T-cell (primary cell): ENCODE measurements at places on chromosomes 3 and 15. TPM values are rescaled to one million over a fixed set of nuclear protein-coding genes. Genes with fewer than 3 reads are reported as not detected.

DNA sequence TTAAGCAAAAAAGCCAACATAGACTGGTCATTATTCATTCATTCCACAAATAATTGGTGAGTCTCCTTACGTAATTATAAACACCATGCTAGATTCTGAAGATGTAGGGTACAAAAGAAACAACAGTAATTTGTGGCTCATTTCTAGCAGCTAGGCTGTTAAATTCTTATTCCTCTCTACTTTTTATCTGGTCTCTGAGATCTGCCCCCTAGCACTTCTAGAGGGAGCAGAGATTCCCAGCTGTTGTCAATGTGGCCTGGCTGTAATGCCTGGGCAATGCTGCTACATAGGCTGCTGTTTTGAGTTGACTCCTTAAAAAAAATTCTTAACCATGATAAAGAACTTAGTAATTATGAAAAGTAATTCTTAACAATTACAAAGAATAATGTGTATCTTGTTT, 434.9 kb upstream of the THRB start:
- no peaks in the 10 kb centered on the region for H3K4me1 ChIP-seq
- H3K27ac ChIP-seq: no peak overlapping the region
- H3K27me3 ChIP-seq: no peaks in the 10 kb centered on the region
- no peaks in the 10 kb centered on the region for H3K36me3 ChIP-seq

DNA sequence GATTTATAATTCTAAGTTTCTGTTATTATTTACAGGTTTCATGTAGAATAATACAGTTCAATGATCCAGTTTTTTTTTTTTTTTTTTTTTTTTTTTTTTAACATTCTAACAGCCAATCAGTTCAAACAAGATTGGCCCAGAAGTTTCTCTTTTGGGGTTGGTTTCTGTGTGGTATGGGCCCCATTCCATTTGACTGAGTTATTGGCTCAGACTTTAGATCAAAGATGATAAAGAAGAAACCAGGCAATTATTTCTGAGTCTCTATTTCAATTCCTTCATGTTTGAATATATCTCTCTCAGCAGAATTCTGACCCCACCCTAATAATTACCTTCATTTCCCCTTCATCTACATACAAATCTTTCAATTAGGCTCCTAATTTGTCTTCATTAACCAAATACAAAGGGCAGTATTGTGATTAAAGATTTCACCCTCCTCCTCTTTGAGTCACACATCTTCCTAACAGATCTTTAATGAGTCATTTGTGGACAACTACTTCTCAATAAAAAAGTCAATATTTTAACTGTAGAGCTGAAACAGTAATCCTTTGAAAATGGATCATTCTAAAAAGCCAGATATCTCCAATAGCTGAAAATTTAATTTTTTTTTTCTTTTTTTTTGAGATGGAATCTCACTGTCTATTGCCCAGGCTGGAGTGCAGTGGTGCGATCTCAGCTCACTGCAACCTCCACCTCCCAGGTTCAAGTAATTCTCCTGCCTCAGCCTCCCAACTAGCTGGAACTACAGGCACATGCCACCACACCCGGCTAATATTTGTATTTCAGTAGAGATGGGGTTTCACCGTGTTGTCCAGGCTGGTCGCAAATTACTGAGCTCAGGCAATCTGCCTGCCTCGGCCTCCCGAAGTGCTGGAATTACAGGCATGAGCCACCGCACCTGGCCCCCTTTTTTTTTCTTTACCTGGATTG, 878.8 kb downstream of the NAALADL2 start:
- no peak overlapping the region for H3K27ac ChIP-seq
- H3K27me3 ChIP-seq: no peaks in the 10 kb centered on the region
- H3K36me3 ChIP-seq: no peaks in the 10 kb centered on the region
- no peaks in the 10 kb centered on the region for H3K4me1 ChIP-seq
- DNase-seq: no peak

GRCh38 chr3:145842294-145842902, 318.6 kb downstream of the PLOD2 start:
- no peak overlapping the region for H3K4me3 ChIP-seq
- no peaks in the 10 kb centered on the region for H3K27me3 ChIP-seq
- DNase-seq: no peak
- H3K36me3 ChIP-seq: no peaks in the 10 kb centered on the region

GRCh38 chr3:53807117-53807810, 39.0 kb downstream of the CHDH start:
- no peaks in the 10 kb centered on the region for H3K4me1 ChIP-seq
- no peak for DNase-seq
- no peaks in the 10 kb centered on the region for H3K36me3 ChIP-seq
- no peak overlapping the region for H3K27ac ChIP-seq

- no peaks in the 10 kb centered on the region for H3K27me3 ChIP-seq
- H3K4me3 ChIP-seq: no peak overlapping the region
- no peak for DNase-seq
These were observed 91.5 kb upstream of the ADAMTS17 start for GRCh38 chr15:100433304-100433703.

GRCh38 chr3:3071136-3071535, 39.0 kb downstream of the IL5RA start:
- H3K4me3 ChIP-seq: no peak overlapping the region

DNA sequence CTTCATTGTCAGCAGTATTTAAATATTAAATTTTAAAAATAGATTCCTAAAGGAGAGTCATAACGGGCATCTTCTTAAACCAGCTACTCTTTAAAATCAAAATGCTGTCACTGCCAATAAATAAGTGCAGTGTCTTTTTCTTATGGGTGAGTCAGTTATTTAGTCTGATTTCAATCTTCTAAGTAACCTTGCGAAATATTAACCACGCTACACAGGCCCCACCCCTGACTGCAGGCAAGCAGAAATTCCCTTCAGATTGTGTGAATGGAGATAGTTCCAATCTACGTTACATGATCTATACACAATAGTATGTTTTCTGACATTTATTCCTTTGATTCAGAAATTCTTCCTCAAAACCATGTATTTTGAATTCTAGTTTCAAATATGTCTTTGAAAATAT, 141.5 kb downstream of the GADL1 start:
- H3K4me3 ChIP-seq: no peak overlapping the region
- H3K4me1 ChIP-seq: no peaks in the 10 kb centered on the region
- no peak for DNase-seq

The RTP1 gene
- total RNA-seq: not detected

DNA sequence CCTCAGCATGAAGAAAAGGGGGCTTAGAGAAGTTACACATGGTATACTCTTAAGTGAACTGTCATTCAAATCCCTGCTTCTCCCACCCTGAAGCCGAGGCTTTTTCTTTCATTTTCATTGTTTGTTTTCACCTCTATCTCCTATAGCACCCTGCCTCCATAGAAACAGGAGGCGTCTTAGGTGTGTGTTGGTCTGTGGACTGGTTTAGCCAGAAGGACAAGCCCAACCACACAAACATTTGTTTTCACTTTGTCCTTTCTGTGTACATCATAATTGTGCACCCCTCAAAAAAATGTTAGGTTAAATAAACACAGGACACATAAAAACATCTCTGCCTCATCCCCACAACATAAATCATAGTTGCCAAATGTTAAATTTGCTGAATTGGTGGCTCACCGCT, 73.3 kb upstream of the UBE2E2 start:
- H3K4me1 ChIP-seq: no peaks in the 10 kb centered on the region
- DNase-seq: no peak
- no peaks in the 10 kb centered on the region for H3K27me3 ChIP-seq
- no peak overlapping the region for H3K27ac ChIP-seq
- no peaks in the 10 kb centered on the region for H3K36me3 ChIP-seq

GRCh38 chr3:129609591-129610182, 3.2 kb upstream of the PLXND1 start:
- DNase-seq: no peak
- no peak overlapping the region for H3K4me3 ChIP-seq
- H3K27ac ChIP-seq: no peak overlapping the region
- H3K4me1 ChIP-seq: peaks cover 7% of the 10 kb centered on the region
- no peaks in the 10 kb centered on the region for H3K36me3 ChIP-seq
- H3K27me3 ChIP-seq: no peaks in the 10 kb centered on the region

The GLDN gene
- 0.18 TPM for total RNA-seq

DNA sequence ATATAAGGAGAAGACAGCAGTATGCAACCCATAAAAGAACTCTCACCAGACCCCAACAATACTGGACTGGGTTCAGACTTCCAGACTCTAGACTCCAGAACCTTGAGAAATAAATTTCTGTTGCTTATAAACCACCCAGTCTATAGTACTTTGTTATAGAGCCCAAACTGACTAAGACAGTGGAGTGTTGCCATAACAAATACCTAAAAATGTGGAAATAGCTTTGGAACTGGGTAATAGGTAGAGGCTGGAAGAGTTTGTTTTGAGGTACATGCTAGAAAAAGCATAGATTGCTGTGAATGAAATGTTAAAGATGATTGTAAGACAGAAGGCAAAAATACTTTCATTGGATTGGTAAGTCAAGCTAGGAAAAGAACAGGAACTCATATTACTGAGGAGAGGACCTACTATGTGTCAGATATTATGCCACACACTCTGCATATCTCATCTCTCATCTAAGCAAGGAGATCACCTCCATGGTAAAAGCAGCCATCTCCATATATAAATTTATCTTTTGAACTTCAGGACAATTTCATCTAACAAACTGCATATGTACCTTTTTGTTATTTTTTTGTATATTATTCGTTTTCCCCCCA, 67.4 kb upstream of the FNDC3B start:
- DNase-seq: no peak
- H3K4me1 ChIP-seq: no peaks in the 10 kb centered on the region
- H3K4me3 ChIP-seq: no peak overlapping the region
- no peaks in the 10 kb centered on the region for H3K27me3 ChIP-seq
- H3K36me3 ChIP-seq: no peaks in the 10 kb centered on the region

DNA sequence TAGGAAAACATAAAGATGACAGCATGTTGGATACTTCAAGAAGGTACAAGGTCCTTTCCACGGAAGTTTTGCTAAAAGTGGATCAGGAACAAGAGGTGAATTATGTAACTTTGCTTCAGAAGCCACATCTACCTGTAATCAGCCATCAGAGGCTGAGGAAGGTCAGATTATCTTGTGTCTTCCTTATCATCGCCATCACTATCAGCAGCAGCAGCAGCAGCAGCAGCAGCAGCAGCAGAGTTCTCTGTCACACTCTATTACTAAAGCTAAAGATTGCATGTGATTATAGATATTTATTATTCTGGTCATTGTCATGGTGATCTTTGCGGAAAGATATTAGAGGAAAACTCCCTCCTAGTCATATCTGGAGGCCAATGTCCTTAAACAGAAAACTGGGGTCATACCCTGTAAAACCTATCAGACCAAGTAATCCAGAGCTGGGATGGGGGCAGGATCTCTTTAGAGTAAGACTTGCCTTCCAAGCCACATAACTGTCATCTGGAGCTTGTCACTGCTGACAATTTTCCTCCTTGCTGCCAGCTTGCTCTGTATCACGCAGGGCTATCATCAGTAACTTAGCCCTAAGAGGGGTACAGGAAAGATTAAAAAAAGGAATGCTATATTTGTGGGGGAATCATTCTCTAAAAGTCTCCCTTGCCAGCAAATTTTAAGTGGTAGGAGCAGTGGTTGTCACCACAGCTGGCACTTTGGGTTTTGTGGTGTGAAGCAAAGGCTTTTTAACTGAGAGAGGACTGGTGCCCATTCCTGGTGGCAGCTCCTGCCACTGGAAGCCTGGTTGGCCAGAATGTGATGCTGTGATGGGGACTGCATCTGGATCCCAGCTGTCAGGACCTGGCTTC, 130.9 kb upstream of the RASGRP1 start:
- peaks cover 19% of the 10 kb centered on the region for H3K4me1 ChIP-seq
- H3K27me3 ChIP-seq: no peaks in the 10 kb centered on the region
- no peak overlapping the region for H3K4me3 ChIP-seq
- H3K27ac ChIP-seq: peak overlapping the region; percentile 60
- H3K36me3 ChIP-seq: no peaks in the 10 kb centered on the region
- no peak for DNase-seq

- no peaks in the 10 kb centered on the region for H3K36me3 ChIP-seq
- no peaks in the 10 kb centered on the region for H3K4me1 ChIP-seq
- no peaks in the 10 kb centered on the region for H3K27me3 ChIP-seq
- DNase-seq: no peak
- no peak overlapping the region for H3K4me3 ChIP-seq
These were observed 73.1 kb upstream of the SLC6A6 start for GRCh38 chr3:14329116-14329830.

DNA sequence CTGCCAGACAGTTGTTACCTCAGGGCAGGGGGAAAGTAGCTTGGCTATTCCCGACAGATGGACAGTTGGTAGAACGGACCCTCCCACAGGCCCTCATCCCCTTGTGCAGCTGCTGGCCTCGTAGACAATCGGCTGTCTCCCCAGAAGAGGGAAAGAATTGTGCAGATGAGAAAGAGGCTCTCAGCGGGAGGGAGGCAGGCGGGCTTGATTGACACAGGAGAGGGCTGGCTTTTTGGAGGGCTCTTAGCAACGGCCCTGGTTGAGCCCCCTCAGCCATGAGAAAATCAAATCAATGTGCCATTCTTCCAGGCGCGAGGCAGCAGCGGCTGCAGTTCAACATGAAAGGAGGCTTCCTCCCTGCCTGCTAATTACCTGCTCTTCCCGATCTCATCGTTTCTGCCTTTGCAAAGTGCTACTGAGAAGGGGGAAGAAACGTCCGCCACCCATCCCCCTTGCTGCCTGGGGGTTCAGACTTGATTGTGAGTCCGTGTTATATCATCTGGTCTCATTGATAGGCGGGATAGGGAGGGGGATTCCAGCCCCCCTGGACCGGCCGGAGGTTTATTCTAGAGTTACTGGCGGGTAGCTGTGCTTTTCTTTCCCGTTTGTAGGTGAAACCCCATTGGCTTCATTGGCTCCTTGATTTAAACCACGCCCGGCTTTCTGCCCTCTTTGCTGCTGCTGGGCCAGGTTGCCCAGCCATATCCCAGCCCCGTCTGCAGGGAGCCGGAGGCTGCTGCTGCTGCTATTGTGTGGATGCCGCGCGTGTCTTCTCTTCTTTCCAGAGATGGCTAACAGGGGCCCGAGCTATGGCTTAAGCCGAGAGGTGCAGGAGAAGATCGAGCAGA, at the start of gene TAGLN3:
Gene TAGLN3 (plus strand): TSS at position 287 of the 848 bp plus-strand sequence. CDS start 501 bp downstream, at position 788.
- peak within 1 kb of the TSS; percentile 80 for H3K4me3 ChIP-seq
- H3K27ac ChIP-seq: no peak within 1 kb of the TSS
- DNase-seq: no peak
